Activated T-helper 17 cell treated with anti-CD3 and anti-CD28 coated beads, Interleukin-2, amount 50 U/mL, for 72 hours (primary cell): ENCODE measurements at places on chromosomes 3 and 15.

DNA sequence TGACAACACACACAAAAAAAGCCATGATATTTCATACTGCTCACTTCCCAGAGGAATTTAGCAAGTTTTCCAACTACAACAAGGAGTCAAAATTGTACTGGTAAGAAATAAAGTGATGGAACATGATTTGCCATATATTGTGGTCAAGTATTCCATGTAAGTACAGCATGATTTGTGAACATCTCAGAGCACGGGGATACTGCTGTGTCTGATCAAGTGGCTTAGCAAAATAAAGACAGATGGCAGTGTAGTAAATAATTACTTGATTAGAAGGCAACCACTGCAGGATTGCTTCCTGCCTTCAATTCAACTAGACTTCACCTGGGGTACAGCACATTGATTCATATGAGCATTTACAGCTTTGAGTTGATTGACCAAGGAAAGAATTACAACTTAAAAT lies 51.6 kb upstream of the DUT start:
- no peak for ATAC-seq

- ATAC-seq = no peak
Measured at GRCh38 chr3:164030194-164030593, 1048.1 kb downstream of the SI start.

DNA sequence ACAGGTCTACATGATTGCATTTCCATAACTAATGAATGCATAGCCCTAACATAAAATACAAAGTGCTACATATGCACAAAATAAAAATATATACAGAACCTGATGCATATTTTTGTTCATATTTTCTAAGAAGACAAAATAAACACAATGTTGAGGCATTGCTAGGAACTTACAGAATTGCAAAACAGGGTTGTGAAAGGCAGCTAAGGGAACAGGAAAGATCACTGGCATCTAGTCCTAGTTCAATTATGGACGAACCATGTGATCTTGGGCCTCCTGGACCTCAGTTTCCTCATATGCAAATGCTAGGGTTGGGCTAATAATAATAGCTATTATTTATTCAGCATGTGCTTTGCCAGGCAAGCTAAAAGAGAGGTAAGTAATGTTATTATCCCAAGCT lies 15.5 kb upstream of the NCEH1 start:
- no peak for ATAC-seq

GRCh38 chr3:160554980-160555379 lies 10.4 kb downstream of the KPNA4 start:
- peak; percentile 23 for ATAC-seq
